Body of pancreas (tissue), 4 donors: ENCODE measurements at places on chromosomes 5 and 9. TPM values are rescaled to one million over a fixed set of nuclear protein-coding genes. Genes with fewer than 3 reads are reported as not detected.

- DNase-seq, result no peak
Observed at GRCh38 chr5:131523500-131524185, 111.4 kb downstream of the RAPGEF6 start.

Gene NUP155
- total RNA-seq, result 10.6 TPM

Gene MAMDC2
- total RNA-seq, result 4.0 TPM

DNA sequence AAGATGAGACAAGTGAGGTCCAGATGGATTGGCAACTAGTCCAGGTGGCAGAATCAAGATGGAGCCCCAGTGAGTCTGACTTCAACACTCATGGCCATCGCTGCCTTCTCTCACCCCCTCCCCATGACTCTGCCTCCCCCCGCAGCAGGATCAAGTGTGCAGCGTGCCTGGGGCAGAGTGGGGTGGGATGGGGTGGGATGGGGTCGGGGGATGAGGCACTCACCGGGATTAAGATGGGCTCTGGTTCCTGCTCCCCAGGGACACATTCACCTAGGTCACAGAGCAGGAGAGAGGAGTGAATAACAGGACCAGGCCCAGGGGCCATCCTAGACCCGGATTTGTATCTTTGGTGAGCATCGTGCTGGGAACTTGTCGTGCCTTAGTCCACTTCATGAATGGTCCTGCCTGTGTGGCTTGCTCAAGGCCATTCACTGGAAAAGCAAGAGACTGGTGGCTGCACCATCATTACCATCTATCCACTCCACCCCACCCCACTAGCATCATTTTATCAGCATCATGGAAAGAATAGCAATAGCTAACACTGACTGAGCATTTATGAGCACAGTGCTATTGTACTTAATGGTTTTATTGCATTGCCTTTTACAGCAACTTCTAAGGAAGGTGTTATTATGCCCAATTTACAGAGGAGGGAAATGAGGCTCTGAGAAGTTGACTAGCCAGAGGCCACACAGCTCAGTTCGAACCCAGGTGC lies 8.5 kb downstream of the AMBP start:
- no peak for DNase-seq

- no peak for DNase-seq
Observed at GRCh38 chr5:37412515-37412914, 33.4 kb downstream of the WDR70 start.

Gene TAF11L10
- not detected for total RNA-seq

DNA sequence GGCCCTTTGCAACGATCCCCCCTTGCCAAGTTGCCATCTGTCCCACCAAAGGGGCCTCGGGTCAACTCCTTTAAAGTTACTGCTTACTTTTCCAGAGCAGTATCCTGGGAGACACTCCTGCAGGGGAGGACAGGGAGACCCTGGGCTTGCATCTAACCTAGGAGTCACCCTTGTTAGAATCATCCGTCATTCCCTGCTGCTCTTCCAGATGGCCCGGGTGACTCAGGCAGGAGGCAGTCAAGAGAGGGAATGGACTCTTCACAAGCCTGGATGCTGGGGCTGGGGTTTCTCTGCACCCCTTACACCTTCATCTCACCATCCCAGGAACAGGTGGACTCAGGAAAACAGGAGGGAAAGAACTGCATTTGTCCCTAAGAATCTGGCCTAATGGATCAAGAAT lies 175.6 kb downstream of the GABBR2 start:
- no peak for DNase-seq

GRCh38 chr9:117718085-117718484 lies 13.9 kb downstream of the TLR4 start:
- no peak for DNase-seq

GRCh38 chr5:104702212-104702611 lies 1139.6 kb upstream of the NUDT12 start:
- DNase-seq, result no peak

Gene EMB
- 2.6 TPM for total RNA-seq

GRCh38 chr5:10331341-10331796 lies 22.1 kb upstream of the MARCHF6 start:
- peak; percentile 92 for DNase-seq

- DNase-seq, result peak; percentile 42
Observed at GRCh38 chr5:170623576-170624181, 119.9 kb downstream of the KCNIP1 start.

DNA sequence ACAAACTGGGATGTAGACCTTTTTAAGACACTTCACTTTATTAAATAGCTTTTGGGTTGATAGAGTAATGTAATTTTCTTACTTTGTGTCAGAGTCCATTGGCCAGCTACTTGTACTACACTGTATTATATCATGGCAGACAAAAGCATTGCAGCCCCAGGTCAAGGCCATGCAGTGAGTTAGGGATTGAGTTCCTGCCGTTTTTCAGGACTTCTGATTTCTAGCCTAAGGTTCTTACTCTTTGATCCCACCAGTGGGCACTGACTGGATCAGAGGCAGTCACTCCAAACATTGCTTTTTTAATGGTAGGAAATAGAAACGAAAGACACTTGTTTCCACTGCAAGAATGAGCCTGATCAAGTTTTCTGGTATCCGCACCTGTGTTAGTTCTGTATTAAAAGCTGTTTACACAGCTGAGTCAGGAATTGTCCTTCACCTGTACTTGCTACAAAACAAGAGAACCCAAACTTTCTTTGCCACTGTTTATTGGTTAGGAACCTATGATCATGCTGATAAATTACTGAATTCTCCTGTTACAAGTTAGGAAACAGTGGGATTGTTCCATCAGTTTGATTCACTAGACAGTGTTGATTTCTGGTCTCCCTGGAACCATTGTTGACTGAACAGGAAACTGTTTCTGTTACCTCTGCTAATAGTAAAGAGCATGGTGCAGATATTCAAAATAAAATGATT lies 22.1 kb downstream of the LRRC70 start:
- DNase-seq, result peak; percentile 14

DNA sequence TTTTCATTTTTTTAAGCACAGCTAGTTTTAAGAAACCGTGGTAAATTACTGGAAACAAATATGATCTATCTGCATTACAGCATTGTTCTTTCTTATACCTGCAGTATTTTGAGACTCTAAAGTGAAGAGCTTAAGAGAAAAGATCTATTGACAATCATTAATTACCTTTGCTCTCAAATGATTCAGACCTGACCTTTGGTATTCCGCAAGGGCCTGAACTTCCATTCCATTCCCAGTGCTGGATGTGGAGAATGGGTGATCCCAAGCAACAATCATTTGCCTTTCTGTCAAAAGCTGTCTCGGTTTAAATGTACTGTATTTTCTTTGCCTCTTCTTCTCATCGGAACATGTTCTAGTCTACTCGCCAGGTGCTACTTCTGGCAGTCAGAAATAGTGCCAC lies 18.9 kb downstream of the NREP start:
- DNase-seq, result no peak

- peak; percentile 51 for DNase-seq
Observed at GRCh38 chr9:93185266-93186214, 1.6 kb downstream of the WNK2 start.

DNA sequence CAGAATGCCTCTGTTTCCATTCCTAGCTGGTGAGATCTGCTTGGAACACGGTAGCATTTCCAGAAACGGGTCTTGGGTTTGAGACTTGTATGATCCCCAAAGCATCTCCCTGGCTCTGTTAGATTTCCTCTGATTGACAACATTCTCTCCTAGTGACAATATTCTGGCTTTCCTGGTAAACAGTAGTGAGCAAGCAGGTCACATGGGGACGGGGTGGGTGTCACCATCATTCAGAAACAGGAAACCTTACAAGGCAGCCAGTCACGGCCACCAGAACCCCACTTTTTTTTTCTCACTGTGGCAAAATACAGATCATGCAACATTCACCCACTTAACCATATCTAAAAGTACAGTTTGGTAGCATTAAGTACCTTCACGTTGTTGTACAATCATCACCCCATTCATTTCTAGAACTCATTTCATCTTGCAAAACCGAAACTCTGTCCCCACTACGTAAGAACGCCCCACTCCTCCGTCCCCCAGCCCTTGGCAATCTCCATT lies 90.1 kb upstream of the LMX1B start:
- no peak for DNase-seq

Gene SLCO6A1
- not detected for total RNA-seq

DNA sequence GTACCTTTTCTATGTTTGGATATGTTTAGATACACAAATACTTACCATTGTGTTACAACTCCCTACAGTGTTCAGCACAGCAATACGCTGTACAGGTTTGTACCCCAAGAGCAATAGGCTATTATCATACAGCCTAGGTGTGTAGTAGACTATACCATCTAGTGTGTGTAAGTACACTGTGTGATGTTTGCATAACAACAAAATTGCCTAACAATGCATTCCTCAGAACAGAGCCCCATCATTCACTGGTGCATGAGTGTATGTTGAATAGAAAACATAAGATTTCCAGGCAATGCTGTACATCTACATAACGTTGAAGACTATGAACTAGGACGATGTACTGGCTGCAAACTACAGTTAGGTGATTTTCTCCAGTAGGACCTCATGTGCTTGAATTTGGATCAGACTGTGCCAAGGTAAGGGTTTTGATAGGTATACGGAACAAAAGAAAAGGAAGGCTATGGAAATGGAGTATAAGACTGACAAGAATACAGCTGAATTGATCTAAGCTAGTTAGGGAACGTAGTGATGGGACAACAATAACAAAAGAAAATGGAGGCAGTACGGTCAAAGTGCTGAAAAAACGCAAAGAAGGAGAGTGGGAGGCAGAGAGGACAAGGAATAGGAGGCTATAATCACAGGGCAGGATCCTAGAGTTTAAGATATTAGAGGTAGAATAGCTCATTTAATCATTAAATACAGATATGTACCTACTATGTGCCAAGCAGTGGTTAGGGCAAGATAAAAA lies 46.9 kb downstream of the FNIP1 start:
- DNase-seq, result no peak

- DNase-seq, result no peak
Observed at GRCh38 chr5:149156435-149157083, 15.3 kb downstream of the ABLIM3 start.

Gene SLC6A3
- total RNA-seq, result not detected

DNA sequence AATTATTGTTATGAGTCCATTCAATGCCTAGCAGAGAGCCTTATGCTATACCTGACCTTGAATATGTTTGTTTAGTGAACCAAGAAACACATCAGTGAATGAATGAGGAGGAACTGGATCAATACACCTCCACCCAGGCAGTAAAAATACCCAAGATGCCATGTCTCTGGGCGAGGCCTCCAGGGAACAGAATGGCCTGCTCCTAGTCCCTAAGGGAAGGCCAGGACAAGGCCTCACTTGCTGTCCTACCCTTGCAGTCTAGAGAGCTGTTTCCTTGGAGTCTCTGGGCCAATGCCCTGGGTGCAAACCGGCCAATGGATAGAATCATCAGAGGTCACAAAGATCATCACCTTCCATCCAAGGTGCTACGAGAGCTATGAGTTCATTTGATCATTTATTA lies 26.1 kb downstream of the TNIP1 start:
- DNase-seq, result peak; percentile 49

DNA sequence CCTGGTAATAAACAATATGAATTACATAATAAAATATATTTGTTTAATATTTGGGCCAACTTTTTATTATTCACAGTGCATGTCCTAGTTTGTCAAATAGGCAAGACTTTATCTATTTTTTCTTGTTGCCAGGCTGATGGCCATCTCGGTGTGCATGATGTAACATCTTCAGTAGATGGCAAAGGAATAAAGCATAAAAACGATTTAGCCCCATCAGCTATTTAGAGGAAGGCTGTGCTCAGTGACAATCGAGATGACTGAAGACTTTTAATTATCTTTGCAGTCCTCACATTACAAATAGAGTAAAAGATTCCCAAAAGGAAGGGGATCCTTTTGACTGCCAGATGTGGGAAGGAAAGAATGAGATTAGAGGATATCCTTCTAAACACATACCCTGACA lies 358.5 kb downstream of the PTPRD start:
- no peak for DNase-seq

Gene IFNA2
- not detected for total RNA-seq

Gene CBY3
- not detected for total RNA-seq

GRCh38 chr5:7347377-7347776 lies 48.6 kb upstream of the ADCY2 start:
- no peak for DNase-seq

Gene FGF10
- total RNA-seq, result 8.6 TPM

DNA sequence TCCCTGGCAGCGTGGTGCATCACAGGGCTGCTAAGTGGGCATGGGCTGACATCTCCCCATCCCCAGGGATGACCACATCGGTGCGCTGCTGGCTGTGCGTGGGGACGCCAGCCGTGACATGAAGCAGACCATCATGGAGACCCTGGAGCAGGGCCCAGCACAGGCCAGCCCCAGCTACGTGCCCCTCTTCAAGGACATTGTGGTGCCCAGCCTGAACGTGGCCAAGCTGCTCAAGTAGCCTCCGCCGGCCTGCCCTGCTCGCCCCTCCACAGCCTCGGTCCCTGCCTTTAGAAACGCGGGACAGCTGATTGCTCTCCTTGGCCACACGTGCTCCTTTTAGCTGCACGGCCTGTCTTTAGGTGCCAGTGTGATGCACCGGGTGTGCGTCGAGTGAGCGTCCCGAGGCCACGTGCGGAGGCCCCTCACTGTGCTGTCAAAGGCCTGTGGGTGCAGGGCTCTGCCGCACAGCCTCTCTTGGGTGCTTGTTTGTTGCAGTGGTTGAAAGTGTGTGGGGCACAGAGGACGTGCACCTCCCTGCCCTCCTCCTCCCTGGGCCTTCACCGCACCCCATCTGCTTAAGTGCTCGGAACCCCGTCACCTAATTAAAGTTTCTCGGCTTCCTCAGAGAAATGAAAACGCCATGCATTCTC lies 23.8 kb downstream of the EXOC3 start:
- DNase-seq, result no peak

DNA sequence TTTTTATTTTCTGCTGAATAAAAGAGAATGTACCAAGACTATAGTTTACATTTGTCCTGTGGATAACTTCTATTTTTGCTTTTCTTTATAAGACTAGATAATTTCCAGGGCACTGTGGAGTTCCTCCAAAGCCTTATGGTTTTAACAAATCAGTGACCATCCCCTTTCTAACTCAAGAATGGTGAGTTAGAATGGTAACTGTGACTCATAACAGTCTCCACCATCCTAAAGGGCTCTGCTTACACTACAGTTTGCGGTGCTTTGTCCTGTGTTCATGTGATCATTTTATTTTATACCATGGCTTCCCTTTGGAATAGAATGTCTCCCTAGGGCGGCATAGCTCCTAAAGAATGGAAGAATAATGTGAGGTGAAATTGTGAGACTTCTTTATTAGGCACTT lies 30.2 kb downstream of the WDR36 start:
- no peak for DNase-seq

DNA sequence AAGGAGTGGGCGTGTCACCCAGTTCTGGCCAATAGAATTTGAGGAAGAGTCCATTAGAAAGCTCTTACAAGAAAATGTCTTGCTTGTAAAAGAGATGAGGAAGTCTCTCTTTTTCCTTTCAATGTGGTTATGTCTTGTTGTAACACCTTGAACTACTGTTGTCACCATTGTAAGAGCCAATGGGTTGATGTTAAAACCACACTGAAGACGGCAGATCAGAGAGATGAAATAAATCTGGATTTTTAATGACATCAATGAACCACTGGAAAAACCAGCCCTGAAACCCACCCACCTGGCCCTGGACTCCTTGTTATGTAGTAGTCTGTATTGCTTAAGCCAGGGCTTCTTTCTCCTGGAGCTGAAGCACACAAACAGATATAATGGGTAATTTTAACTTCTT lies 83.8 kb upstream of the ERCC6L2 start:
- no peak for DNase-seq
